ENCODE measurements at places on chromosomes 3 and 15.

DNA sequence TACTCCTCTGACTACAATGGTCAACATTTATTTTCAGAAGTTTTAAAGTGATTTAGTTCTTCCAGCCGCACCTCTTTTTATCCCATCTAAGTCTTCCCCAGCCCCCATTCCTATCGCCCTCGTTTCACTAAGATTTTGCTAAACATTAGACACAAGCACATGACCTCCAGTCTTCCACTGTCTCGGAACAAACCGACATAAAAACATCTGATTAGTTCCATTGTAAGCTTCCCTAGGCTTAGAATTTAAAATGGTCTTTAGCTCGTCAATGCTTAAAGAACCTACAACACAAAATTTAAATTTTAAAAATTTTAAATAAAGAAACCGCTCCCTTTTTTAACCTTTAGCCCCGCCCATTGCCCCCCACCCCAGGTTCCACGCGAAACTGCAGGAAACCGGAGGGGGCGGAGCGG is 284 bp upstream of the TSC22D2 start:
- no peak for DNase-seq

GRCh38 chr3:77052733-77053670 is 13.1 kb downstream of the ROBO2 start:
- no peak for DNase-seq

GRCh38 chr3:140103166-140103565 is 168.2 kb downstream of the CLSTN2 start:
- DNase-seq, result no peak

DNA sequence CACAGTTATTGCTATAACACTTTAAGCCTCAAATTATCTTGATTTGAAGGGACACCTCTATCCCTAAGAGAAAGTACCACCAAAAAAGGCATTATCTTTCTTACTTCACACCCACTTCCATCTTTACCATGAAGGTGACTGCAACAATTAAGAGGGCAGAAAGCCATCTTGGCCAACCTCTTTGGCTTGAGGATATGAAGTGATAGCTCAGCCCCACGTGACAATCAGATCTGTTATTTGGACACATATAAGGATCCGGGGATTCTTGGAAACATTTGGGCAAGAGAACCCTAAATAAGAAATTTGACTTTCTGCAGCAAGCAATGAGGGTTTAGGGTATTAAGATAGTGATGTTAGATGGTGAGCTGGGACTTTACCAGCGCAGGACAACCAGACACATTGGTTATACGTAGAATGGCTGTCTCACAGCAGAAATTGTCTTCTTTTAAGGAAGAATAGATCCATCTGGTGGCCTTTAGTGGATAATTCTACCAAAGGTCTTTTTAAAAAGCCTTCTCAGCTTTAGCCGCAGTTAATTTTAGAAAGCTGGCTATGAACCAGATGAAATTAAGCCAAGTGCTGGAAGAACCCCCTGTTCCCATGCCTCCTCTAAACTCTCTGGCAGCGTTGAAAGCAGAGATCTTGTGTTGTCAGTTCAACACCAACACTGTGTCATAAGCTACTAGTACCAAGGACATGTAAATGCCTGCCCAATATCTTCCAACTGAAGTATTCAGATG is 12.3 kb downstream of the HCLS1 start:
- no peak for DNase-seq

DNA sequence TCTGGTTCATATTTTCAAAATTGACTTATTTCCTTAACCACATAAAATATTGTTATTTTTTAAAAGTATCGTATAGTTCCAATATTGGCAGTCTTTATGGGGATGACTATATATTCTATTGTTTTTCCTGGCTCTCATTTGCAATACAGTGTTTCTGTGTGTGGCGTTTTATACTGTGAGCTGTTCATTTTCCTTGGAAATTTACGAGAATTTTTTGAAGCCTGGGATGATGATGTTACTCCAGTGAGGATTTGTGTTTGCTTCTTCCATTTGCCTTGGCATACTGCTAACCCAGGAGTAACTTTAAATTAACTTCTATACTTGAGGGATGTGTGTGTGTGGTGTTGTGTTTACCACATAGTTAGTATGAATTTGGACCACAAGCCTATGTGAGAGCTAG is 95.2 kb downstream of the NR1D2 start:
- DNase-seq, result no peak

DNA sequence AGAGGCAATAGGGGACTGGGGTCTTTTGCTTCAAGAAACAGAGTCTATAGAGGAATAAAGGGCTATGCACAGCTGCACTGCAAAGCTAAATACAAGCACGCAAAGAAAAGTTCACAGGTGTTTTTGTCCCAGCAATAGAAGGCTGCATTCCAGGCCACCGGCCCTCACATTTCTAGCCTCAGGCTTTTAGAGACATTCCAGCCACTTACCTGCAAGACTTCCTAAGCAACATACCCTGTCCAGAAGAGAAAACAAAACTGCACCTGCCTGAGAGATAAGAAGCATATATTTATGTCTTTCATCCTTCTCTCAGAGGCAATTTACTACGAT is 220.5 kb downstream of the OPA1 start:
- no peak for DNase-seq

- DNase-seq, result no peak
Measured at GRCh38 chr3:122247825-122248185, 64.3 kb downstream of the CASR start.

GRCh38 chr3:115341208-115341607 is 194.1 kb upstream of the ZBTB20 start:
- no peak for DNase-seq

DNA sequence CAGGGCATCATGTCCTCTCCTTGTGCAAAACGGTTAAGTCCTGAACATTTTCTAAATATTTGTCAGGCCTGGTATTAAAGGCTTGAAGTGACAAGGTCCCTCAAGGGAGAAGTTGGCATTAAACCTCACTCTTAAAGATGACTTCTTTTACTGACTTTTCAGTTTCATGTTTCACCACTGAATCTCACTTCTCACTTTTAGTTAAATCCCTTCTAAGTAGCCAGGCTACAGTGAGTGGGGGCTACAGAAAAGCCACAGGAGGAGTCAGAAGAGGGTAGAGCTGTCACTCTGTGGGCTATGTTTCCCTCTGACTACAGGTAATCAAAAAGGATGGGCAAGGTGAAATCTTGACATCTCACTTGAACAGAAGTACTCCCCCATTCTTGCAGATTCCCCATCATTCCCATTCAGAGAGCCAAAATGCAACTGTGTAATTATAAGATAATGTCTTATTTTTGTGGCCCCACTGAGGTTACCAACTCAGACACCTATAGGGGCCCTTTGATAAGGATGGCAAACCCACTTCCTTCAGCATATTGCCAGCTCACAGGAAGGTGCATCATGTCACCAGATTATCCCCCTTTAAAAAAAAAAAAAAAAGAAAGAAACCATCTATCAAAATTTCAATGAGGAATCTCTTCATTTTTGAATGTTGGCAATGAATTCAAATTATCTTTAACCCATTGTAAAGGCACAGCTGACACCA is 790.1 kb upstream of the CFAP20DC start:
- no peak for DNase-seq

- no peak for DNase-seq
Measured at GRCh38 chr15:73994912-73995622, 551 bp downstream of the PML start.

Measured in activated T-cell treated with anti-CD3 and anti-CD28 coated beads for 1 hour (primary cell).